ENCODE measurements at places on chromosomes 1 and 21.

- DNase-seq: no peak
Measured at GRCh38 chr1:187078916-187079315, 250.2 kb downstream of the PLA2G4A start.

- DNase-seq: no peak
Measured at GRCh38 chr1:110235834-110236682, 25.9 kb downstream of the KCNC4 start.

GRCh38 chr1:203437696-203438315 is 37.8 kb upstream of the PRELP start:
- no peak for DNase-seq

- no peak for DNase-seq
Measured at GRCh38 chr1:75719810-75720209, 4.7 kb upstream of the ACADM start.

GRCh38 chr21:33642896-33643657 is 776 bp downstream of the ITSN1 start:
- DNase-seq: no peak

DNA sequence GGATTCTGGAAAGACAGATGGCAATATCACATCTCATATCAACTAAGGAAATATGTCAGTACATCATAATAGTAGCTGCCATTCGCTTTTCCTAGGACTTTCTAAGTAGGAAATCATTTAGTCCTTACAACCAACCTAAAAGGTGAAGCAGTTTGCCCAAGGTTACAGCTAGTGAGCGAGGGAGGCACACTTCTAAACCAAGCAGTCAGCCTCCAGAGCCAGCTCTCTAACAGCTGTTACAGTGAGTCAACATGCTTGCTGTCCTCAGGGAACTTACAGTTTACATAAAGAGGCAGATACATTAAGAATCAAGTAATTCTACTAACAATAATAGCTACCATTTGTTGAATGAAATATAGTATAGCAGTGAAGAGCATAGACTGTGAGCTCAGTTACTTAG is 57.1 kb downstream of the GIPC2 start:
- DNase-seq: no peak

DNA sequence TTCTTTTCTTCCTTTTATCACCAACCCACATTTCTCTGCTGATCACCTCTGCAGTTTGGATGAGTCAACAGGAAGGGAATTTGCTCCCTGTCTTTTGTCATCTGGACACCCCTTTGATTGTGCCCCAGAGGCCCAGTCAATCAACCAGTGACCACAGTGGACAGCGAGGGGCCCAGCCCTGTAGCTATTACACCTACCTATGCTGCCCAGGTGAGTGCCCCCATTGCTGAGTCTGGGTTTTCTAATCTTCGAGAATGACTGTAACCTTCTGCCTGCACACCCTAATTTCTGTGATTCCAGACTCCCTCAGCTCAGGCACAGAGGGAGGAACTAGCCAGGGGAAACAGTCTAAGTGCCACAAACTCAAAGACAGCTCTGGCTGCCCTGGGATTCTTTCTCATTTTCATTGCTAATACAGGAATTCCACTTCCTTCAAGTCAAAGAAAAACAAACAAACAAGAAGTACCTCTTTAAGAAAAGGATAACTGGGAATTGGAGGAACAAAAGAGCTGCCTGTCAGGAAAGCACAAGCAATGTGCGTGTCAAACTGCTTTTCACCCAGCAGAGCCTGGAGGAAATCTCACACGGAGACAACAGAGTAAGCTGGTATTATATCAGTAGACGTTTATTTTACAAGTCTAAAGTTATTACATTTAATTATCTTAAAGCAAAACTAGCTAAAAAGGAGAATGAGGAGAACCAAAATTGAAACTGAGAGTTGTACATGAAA is 311.1 kb downstream of the AJAP1 start:
- DNase-seq: no peak

- no peak for DNase-seq
Measured at GRCh38 chr21:22575165-22575584, 1577.0 kb downstream of the NCAM2 start.

DNA sequence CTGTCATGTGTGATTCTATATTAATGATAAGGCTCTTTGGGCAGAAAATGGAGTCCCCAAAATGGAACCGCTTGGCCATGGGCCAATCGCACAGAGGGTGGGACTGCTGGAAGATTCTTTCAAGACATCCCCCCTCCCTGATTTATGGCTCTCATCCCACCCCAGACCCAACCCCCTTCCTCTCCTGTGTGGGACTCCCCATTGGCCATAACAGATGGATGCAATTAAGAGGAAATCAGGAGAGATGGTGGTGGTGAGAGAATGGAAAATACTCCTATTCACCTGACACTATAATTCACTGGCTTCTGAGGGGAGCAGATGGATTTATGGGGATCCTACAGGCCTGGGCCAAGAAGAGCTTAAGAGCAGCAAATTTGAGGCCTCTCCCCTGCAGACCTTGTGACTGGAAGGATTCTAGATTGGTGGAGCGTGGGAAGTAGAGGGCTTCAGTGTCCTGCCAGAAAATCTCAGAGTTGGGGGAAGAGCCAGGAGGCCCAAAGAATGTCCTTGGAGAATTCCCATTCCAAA is 1.7 kb downstream of the IGFN1 start:
- DNase-seq: no peak

GRCh38 chr1:173508541-173508940 is 31.4 kb downstream of the PRDX6 start:
- DNase-seq: no peak

DNA sequence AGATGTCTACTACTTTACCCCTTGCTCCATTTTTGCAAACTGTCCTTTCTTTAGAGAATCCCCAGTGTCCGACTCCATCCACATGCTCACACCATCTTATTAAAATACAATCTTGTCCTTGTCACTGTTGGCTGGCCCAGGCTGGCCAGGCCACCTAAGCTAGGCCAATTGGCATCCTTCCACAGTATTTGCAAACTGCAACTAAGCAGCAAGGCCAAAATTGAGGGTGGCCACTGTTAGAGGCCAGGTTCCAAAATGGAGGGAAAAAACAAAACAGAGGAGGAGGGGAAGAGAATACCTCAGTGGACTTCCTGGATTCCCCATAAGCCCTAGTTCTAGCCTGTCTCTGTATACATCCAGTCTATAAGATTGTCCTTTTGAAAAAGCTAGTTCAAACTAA is 4.3 kb downstream of the FAM89A start:
- no peak for DNase-seq

Measured in stimulated activated CD8-positive, alpha-beta memory T cell treated with anti-CD3 and anti-CD28 coated beads, Interleukin-7, amount 100 ng/mL, for 24 hours (primary cell).